Aorta (tissue), 5 donors: ENCODE measurements at places on chromosomes 4 and X. TPM values are rescaled to one million over a fixed set of nuclear protein-coding genes. Genes with fewer than 3 reads are reported as not detected.

DNA sequence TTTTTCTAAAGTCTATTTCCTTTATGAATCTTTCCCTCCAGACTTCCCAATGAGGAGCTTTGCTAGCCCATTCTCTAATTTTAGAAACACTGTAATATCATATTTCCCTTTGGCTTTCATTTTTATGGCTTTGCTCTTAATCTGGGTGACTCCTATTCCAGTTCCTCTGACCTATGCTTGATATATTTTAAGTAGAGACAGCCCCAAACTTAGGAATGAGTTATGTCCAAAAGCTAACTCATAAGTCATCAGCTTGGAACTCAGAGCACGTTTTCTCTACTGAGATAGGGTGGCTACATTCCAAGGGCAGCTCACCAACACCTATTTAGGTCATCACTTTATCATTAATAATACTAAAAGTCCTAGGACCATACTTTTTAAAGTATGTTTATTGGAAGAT lies 77.8 kb downstream of the OR13H1 start:
- no peak for DNase-seq

DNA sequence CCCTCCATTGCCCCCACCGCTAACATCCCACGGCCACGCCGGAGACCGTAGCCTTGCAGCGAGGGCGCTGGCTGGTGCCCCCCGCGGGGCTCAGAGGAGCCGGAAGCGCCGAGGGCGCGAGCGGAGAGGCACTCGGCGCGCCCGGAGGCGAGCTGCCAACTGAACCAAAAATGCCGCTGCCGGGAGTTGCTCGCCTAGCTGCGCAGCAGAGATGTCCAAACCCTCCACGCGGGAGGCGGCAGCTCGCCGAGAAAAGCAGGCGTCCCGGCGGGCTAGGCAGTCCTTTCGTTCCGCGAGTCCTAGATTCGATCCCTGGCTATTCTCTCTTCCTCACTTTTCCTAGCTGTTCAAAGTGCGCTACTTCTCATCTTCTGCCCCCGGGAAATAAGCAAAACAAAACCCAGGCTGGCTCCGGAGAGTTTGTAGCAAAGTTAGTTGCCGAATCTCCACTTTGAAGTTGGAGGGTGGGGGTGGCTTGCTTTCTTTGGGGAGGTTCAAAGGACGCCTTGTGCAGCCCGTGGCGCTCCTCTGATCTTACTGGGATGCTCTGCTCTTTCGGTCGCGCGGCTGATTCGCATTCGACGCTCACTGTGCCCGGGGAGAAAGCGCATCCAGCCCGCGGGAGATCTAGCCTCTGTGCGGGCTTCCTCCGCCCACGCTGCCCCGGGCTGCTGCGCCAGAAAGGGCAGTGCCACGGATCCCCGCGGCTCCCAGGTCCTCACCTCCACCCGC lies 723 bp downstream of the NKX6-1 start:
- DNase-seq = peak; percentile 87

- no peak for DNase-seq
Observed at GRCh38 chrX:155514225-155514624, 55.8 kb upstream of the F8A3 start.

GRCh38 chrX:40931921-40932320 lies 153.3 kb upstream of the USP9X start:
- no peak for DNase-seq

Gene CISD2
- 16.7 TPM for total RNA-seq

DNA sequence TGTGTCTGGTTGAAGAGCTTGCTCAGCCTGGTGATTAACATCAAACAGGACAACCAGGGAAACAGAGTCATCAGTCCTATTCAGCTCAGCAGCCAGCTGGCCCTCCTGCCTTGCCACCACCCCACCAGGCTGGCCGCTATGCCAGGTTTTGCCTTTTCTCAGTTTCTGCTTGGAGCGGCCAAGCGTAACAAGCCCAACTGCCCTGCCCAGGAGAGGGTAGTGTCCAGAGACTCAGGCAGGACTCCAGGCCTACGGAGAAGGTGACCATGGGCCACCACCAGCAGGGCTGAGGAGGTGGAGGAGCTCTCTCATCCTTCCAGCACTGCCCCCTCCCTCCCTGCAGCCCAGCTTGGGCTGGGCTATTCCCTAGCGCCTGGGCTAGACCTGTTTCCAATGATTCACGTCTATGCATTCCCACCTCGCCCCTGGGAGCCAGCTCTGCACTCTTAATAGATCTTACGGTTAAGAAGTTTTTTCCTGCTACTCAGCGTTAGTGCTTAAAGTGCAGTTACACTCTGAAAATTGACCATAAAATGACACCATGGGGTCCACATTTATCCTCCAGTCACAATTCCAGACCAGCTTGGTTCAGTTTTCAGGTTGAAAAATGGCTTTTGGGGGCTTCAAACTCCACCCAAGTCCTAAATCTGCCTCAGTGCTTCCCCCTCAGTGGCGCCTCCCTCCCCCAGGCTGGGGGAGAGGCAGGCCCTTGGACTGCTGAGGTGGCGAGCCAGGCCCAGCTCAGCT lies 124.0 kb upstream of the PJA1 start:
- no peak for DNase-seq

DNA sequence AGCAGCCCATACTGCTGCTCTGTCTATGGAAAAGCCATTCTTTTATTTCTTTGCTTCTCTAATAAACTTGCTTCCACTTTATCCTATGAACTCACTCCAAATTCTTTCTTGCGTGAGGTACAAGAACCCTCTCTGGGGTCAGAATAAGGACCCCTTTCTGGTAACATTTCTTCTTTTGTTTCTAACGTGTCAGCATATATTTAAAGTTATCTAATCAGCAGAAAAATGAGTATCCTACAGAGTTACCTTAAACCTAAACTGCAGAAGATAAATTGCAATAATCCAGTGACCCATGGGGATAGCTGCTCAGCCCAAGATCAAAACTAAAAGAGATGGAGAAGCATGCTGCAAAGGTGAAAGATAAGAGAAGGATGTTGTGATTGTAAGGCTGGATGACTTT lies 4.0 kb downstream of the ADH5 start:
- no peak for DNase-seq

DNA sequence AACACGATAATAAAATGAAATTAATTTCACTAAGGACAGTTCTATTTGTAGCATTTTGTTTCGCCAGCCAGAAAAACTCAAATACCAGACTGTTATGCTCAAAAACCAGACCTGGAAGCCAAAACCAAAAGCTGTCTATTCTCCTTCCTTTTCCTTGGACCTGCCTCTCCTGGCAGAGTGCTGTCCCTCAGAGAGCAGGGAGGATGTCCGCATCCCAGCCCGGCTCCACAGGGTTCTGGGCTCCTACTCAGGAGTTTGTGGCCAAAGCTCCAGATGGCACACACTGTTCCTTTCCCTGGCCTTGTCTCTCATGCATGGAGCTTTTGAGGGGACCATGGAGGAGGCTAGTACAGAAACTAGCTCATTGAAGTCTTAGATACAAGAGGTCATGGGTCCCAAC lies 41.9 kb upstream of the C1QTNF7 start:
- peak; percentile 77 for DNase-seq

GRCh38 chr4:148034813-148035212 lies 302.9 kb downstream of the ARHGAP10 start:
- DNase-seq = no peak

Gene SLC2A9
- total RNA-seq = 16.5 TPM

Gene NEIL3
- total RNA-seq = 0.99 TPM

- no peak for DNase-seq
Observed at GRCh38 chr4:140243278-140243753, 89.3 kb upstream of the MAML3 start.

DNA sequence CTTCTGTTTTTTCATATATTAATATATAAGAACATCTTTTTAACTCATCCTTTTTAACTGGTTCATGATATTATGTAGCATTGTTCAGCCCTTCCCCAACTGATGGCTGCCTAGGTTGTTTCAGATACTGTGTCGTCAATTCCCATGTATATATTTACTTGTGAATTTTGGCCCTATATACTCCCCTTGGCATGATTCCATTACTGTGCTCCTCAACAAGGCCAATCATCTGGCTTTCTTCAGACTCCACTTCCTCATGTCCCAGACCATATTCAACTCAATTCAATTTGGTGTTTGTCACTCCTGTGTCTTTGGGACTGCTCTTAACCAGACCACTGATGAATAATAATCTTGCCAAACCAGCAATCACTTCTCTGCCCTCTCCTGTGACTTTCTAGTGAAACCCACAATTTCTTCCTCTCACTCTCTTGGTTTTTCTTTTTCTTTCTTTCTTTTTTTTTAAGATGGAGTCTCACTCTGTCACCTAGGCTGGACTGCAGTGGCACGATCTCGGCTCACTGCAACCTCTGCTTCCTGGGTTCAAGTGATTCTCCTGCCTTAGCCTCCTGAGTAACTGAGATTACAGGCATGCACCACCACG lies 2.7 kb upstream of the WDR45 start:
- DNase-seq = no peak
